NCI-H1436 (cell line): ENCODE measurements at places on chromosomes 3 and 15.

DNA sequence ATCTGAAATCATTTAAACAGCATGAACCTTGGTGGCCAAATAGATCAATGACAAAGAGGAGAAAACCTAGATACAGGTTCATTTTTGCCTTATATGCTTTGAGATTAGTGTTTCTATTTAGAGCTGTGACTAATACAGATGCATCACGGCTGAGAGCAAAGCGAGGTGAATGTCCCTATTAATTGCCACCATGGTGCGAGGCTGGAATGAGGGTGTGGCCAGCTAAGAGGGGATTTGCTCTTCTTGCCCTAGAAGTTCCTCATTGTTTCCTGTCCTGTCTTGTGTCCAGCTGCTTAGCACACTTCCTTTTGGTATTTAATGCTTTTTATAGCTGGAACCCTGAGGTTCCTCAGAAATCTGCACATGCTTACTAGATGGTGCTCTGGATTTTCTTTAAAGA lies 339.1 kb upstream of the RGMA start:
- no peak for DNase-seq

DNA sequence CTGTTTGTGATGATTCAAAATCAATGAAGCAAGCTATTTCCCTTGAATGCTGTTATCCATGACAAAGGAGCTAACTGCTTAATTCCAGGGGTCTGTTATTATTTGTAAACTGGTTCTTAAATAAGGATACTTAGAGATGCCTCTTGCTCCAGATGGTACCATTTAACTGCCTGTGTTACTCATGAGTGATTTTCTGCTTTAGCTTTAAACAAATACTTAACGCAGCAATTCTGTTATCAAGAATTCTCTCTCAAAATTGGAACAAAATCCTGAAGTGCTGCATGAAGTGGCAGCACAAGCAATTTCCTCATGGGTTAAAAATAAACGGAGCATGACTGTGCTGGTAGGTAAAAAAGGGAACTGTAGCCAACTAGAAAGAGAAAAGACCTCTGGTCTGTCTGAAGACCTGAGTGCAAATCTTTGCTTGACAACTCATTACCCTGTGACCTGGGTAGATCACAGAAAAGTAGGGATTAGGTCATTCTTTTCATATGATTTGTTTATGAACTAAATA lies 62.5 kb upstream of the GBE1 start:
- peak; percentile 46 for DNase-seq

- DNase-seq: no peak
These were observed 45.7 kb downstream of the DHX30 start for GRCh38 chr3:47848599-47849117.

DNA sequence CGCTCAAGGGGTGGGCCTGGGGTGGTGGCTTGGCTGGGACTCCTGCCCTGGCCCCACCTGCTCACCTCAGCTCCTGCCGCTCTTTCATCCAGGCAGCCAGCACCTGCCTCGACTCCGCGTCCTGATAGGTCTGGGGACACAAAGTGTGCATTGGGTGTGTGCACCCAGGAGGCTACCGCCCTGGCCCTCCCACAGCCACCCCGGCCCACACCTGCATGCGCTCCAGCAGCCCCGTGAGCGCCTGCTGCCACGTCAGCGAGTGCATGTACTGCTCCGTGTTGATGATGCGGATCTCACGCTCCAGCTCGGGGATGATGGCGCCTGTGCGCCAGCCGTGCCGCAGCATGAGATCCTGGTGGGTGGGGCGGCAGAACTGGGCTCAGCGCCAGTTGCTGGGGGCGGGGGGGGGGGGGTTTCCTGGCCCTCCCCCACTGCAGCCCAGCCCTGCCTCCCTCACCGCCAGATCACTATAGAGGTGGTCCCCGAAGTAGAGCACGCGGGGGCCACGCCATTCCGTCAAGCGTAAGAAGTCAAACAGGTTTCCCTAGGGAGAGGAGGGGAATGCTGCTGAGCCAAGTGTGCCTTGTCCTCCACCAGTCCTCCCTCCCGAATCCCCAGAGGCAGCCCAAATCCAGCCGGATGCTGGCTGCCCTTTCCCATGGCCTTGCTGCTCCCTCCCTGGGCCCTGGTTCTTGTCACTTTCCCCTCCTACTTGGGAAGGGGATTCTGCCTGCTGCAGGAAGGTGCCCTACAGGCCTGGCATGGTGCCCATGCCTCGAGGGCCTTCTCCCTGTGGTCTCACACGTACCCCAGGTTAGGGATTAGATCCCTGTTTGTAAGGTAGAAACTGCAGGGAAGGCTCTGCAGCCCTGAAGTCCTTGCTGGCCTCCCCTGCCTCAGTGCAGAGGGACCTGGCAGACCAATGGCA lies 8.6 kb downstream of the NT5DC2 start:
- DNase-seq: no peak

DNA sequence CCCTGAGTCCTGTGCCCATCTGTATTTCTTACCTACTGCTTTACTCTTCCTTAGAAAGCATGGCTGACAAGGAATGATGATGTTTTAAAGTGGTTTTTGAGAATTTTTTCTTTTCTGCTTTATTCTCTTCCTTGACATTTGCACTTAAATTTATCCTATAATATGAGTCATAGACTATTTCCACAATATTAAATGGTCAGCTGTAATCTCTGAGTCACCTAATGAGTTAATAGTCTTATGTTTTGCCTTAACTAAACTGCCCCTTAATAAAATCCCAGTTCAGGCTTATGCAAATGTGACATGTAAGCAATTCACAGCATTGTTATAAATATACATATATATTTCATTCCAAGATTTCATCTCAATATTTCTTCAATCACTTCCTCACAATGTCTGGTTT lies 23.8 kb downstream of the MEIS2 start:
- no peak for DNase-seq

- no peak for DNase-seq
These were observed 55.0 kb downstream of the UBE2E2 start for GRCh38 chr3:23258110-23258509.

- no peak for DNase-seq
These were observed 988 bp upstream of the CHSY1 start for GRCh38 chr15:101252836-101253235.

- no peak for DNase-seq
These were observed 151.4 kb downstream of the FBLN2 start for GRCh38 chr3:13700362-13700761.

DNA sequence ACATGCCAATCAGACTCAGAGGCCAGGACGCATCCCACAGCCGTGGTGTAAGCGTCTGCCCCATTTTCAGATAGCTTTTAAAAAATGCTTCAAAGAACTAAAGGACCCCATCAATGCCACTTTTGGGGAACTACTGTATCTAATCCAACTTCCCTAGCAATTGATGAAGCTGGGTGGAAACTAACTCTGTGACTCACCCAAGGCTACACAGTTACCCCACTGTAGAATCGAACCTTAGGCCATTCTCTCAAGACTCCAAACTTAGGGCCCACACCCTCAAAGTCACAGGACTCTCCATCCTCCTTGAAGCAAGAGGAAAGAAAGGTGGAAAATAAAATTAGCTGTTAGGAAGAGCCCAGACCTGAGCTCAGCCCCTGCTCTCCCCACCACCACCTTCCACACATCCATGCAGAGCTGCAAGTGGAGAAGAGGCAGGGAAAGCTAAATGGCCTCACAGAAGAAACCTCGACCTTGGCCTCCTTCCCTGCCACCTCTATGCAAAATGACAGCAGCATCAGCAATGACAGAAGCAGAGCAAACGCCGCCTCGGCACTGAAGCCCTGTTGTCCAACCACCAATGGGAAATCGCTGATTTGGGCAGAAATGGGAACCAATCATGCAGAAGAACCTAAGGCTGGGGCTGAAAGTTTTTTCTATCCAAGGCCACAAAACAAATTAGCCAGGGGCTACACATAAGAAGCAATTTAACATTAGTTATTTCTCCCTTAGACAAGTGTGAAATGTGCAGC lies 22.2 kb downstream of the ANP32A start:
- DNase-seq: no peak

GRCh38 chr3:54034971-54035370 lies 87.4 kb upstream of the CACNA2D3 start:
- no peak for DNase-seq

DNA sequence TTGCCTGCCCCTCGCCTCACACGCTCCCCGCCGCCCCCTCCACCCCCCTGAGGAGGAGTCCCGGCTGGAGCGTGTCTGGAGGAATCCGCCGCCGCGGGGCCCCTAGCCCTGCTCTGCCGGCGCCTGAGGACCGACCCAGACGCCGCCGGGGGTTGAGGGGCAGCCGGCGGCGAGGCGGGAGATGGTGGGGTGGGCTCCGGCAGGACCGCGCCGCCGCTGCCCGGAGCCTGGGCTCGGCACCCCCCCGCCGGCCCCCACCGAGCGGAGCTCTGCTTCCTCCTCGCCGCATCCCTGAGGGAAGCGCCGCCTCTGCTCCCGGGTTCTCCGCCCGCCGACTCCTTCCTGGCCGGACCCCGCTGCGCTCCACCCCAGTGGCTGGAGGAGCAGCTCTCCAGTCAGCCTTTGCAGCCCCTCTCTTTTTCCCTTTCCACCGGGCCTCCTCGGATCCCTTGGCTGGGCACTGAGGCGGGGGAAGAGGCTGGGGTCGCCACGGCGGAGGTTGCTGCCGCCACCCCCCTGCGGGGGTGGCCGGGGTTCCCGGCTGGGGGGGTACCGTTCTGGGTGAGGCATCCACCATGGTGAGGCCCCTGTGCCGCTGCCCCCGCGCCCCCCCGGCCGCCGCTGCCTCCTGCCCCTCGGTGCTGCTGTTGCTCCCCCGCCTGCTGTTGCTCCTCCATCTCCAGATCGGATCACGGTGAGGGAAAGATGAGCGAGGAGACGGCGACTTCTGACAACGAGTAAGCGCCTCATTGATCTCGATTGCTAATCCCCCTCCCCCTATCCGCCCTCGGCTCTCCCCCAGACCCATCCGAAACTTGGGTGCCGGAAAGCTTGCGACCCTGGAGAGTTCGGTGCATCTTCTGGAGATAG lies at the start of gene SPRED1:
TSS of gene SPRED1 (plus strand) at position 356 of the 870 bp plus-strand sequence. CDS start at position 706, 350 bp downstream.
- no peak for DNase-seq

DNA sequence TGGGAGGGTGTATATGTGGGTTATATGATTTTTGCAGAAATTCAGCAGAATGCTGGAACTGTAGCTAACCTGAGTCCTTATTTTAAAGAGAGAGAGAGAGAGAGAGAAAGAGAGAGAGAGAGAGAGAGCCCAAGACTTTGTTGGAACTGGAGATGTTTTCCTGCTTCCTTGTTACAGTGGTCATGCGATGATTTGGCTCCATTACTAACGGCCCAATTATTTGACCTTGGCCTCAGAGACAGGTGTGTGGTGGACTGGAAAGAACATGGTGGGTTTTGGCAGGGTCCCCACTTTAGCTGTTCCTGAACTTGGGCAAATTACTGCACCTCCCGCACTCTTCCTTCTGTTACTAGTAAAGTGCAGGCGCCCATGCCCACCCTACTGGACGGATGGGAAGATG lies 14.8 kb upstream of the ACSBG1 start:
- no peak for DNase-seq

DNA sequence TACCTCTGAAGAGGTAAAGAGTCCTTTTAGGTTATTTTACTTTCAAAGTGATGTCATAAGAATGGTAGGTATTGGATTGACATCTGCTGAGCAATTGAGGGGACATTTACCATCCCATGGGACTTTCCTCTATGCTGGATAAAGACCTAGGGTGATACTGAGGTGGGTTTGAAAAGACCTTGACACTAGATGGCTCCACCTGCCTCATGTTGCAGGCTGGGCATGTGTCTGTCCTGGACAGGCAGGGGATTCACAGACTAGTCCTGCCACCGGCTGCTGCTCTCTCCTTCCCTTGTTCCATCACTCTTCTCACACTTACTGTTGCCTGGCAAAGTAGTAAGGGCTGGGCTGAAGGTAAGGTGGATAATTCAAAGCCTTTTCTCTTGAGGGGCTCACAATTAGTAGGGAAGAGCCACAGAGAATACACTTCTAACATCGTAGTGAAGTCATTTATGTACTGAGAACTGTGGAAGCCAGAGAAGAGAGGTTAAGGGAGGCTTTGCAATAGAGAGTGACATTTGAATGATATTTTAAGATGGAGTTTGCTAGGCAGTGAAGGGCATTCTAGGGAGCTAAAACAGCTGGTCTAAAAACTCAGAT lies 27.7 kb downstream of the TRAK1 start:
- DNase-seq: peak; percentile 44

GRCh38 chr3:56879436-56880215 lies 77.9 kb upstream of the ARHGEF3 start:
- no peak for DNase-seq

GRCh38 chr3:143215059-143215458 lies 95.5 kb downstream of the CHST2 start:
- no peak for DNase-seq

DNA sequence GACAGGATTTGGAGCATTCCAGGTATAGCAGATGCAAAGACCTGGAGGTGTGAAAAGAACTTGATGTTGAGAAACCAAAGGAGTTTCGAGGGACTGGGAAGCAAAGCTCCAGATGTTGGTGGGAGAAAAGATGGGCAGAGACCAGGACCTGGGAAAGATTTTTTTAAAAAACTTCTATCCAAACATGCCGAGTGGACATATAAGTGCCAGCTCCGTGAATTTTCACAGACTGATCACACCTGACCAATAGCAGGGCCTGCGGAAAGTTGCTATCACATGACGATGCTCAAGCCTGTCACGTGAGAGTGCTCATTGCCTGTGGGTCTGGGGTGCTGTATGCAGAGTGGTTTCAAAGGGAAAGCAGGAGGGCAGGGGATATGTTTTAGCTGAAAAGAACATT lies 19.9 kb downstream of the SMAD6 start:
- no peak for DNase-seq

GRCh38 chr3:37640636-37641375 lies 220.9 kb upstream of the CTDSPL start:
- DNase-seq: no peak

GRCh38 chr3:46561951-46562350 lies 4.2 kb downstream of the LRRC2 start:
- DNase-seq: no peak

GRCh38 chr3:69306239-69307185 lies 79.4 kb downstream of the FRMD4B start:
- DNase-seq: peak; percentile 55

DNA sequence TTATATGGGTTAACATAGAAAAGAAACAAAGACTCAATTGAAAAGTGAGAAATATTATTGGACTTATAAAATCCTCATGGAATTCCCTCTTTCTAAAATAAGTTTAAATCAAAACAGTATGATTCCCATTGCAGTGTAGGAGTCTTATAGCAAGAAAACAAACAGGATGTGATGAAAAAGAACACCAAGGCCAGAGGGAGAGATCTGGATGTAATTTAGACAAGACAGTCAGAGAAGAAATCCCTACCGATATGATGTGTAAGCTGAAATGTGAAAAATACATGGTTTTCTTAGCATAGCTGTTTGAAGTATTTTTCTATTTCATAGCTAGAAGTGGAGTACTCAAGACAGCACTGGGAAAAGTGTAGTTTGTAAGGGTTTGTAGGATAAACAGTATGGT lies 521.5 kb downstream of the RSL24D1 start:
- no peak for DNase-seq

GRCh38 chr3:64242435-64242834 lies 17.2 kb upstream of the PRICKLE2 start:
- no peak for DNase-seq

GRCh38 chr3:11248596-11248995 lies 23.6 kb upstream of the ATG7 start:
- DNase-seq: no peak

- DNase-seq: no peak
These were observed 28.2 kb upstream of the CCDC50 start for GRCh38 chr3:191301017-191301416.
